Activated CD4-positive, alpha-beta T cell treated with anti-CD3 and anti-CD28 coated beads, Interleukin-2, amount 10 ng/mL, durations not matched to agents 24 days and 14 days (primary cell): ENCODE measurements at places on chromosomes 5 and 9. TPM values are rescaled to one million over a fixed set of nuclear protein-coding genes. Genes with fewer than 3 reads are reported as not detected.

Gene PCDHA10
- total RNA-seq = not detected in 2 replicates

Gene ANKRD18A
- 2.7 and 4.5 TPM in 2 replicates for total RNA-seq

Gene C5orf58
- total RNA-seq = not detected in 2 replicates

- peak overlapping the region; percentile 45 for H3K4me3 ChIP-seq
- peak; percentile 62 for DNase-seq
- H3K27me3 ChIP-seq = no peaks in the 10 kb centered on the region
- H3K27ac ChIP-seq = peak overlapping the region; percentile 73
Observed at GRCh38 chr5:55853041-55853670, 2.0 kb downstream of the IL31RA start.

- H3K27me3 ChIP-seq = peaks cover 2% of the 10 kb centered on the region
- H3K4me1 ChIP-seq = peaks cover 3% of the 10 kb centered on the region
- DNase-seq = no peak
- no peak overlapping the region for H3K27ac ChIP-seq
- H3K36me3 ChIP-seq = no peaks in the 10 kb centered on the region
- H3K4me3 ChIP-seq = no peak overlapping the region
Observed at GRCh38 chr9:77589046-77589795, 58.9 kb downstream of the GNA14 start.
